AG10803 (cell line): ENCODE measurements at places on chromosomes 2 and 18.

DNA sequence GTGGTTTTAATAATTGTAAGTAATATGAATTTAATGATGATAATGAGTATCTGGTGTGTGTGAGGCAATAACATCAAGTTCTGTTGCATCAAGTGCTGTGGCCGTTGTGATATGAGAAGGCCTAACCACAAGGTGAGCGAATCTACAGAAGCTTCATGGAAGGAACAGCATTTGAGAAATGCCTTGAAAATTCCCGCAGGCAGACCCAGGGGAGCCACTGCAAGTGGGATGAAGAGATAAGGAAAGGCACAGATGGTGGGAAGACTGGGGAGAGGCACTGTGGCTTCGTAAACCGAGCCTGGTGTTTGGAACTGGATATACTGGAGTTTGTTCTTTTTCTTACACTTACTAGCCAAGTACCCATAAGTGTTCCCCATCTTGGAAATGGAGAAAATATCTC is 357.5 kb downstream of the PTPRM start:
- DNase-seq = no peak

- DNase-seq = no peak
Measured at GRCh38 chr18:12119358-12119757, 25.7 kb downstream of the ANKRD62 start.

GRCh38 chr2:121736140-121736461 is 574 bp downstream of the NIFK start:
- DNase-seq = no peak

DNA sequence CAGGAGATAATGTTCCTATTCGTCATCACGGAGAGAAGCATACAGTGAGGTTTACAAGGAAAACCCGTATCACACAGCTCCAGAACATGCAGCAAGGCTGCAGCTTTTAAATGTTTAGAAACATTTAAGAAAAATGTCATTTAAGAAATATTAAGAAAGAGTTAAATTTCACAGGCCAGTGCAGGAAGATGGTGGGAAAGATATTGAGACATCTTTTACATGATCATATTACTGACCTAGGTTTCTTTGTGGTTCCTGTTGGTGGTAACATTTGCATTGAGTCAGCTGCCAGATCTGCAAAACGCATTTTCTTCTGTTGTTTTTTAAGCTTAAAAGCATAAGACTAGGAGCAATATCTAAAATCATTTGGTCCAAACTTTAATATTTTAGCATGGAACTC is 44.9 kb downstream of the CPO start:
- DNase-seq = no peak

DNA sequence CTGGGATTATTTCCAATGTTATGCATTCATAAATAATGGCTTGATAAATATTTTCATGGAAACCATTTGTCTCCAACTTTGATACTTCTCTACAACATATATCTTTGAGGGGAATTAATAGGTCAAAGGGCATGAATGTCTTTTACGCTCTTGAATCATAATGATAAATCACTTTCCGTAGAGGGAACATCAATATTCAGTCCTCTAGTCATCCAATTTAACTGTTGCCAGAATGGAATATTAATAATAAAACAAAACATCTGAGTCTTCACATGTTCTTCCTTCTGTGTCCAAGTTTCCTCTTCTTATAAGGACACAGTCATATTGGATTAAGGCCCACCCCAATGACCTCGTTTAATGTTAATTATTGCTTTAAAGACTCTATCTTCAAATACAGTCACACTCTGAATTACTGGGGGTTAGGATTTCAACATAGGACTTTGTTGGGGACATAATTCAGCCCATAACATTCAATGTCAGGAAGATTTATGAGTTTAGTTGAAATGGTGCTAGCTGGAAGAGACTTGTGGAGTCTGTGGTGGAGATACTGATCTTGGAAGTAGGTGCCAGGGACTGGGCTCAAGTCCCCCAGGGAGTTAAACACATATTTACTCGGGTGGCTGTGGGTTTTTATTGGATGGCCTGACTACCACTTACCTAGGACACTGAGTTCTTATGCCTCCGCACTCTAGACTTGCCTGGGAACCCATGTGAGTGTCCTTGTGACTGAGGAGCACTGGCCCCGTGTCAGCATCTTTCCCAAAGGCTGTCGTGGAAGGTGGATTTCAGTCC is 85.0 kb upstream of the SEC11C start:
- peak; percentile 64 for DNase-seq

DNA sequence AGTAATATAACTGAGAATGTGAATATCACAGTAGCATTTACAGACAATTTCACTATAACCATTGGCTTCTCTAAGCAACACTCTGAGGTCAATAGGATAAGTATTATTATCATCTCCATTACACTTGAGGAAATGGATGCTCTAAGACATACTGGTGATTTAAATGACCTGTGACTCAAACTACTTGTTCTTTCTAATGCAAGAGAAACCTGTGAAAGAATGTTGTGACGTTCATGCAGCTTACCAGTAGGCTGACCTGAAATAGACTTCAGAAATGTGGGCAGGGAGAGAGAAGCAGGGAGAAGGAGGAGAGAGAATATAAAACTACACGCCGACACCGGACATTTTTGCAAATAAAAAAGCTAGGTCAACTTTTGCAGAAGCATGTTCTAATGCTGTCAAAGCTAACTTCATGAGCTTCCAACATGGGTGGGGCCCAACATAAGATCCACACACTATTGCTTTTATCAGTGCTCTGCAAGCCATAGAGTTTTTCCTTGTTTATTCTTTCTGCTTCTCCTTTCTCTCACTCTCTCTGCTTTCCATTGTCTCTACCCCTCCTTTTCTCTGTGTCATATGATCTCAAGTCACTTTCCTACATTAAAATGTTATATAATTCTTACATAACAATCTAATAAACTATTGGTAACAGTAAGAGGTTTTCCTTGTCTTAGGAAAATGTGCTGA is 217.6 kb upstream of the FN1 start:
- DNase-seq = peak; percentile 72

GRCh38 chr2:96530474-96531357 is 5.8 kb upstream of the ARID5A start:
- DNase-seq = no peak

GRCh38 chr18:4248686-4249085 is 206.4 kb downstream of the DLGAP1 start:
- DNase-seq = no peak

DNA sequence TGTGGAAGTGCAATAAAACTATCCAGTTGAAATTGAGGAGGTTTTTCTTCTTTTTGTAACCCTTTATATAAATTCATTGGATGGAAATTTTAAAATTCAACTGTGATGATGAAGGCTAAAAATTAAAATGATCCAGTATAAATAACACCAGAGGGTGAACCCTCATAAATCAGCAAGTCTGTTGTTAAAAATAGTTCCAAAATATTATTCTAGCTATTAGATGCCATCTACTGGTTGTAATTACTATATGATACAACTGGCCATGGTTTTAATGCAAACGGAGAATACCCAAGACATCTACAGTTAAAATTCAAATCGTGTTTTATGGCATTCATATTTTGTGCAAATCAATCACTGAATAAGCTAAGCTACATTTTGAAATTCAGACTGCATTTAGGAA is 53.8 kb downstream of the TMEM200C start:
- no peak for DNase-seq

DNA sequence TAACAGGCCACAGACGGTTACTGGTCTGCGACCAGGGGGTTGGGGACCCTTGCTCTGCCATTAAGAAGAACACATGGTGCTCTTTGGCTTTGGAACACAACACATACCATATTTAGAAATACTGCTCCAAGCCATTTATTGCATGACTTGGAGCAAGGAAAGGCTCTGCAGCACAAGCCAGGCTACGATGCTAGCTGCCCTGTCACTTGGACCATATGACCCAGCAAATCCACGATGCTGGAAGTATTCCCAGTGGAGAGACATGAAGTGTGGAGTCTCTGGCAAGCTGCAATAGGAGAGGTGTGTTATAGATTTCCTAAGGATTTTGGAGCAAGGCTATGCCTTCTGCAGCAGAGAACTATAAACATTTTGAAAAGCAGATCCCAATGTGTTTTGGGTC is 171.2 kb downstream of the HAUS1 start:
- DNase-seq = no peak

DNA sequence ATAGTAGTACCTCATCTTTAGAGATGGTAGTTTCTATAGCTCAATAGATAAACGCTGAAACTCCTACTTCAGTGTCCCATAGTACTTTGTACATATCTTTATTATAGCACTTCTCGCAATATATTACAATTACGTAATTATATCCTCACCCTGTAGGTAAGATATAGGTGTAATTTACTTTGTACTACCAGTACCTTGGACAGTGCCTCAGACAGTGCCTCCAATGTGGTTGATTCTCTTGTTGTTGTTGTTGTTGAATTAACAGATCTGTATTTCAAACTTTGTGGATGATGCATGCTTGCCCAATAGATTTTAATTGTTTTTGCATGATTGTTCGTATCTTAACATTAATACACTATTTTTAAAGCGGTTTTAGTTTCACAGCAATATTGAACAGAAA is 188.6 kb downstream of the ARL6IP6 start:
- DNase-seq = no peak

- DNase-seq = no peak
Measured at GRCh38 chr2:45168711-45169338, 159.6 kb upstream of the SIX2 start.

GRCh38 chr2:102895376-102895775 is 133.5 kb downstream of the TMEM182 start:
- no peak for DNase-seq

- no peak for DNase-seq
Measured at GRCh38 chr2:36384454-36384853, 28.9 kb downstream of the CRIM1 start.

GRCh38 chr2:55231546-55232083 is 478 bp downstream of the CLHC1 start:
- peak; percentile 31 for DNase-seq

GRCh38 chr2:85746321-85747004 is 7.3 kb upstream of the ATOH8 start:
- DNase-seq = no peak

DNA sequence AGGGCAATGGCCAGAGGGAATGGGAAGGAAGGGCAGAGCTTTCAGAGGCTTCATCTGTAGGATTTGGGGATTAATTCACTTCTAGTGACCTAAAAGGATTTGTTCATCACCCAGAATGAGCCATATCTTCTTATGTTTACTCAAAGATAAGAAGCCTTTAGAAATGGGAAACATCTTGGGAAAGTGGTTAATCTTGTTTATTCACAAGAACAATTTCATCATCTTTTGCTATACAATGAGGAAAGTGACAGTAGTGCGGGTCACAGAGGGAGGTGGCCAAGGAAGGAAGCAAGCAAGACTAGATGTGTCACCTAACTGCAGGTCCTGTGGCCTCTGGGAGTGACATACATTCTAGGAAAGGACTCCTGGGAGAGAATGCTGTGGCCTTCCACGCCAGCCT is 140.4 kb upstream of the ALPP start:
- no peak for DNase-seq

DNA sequence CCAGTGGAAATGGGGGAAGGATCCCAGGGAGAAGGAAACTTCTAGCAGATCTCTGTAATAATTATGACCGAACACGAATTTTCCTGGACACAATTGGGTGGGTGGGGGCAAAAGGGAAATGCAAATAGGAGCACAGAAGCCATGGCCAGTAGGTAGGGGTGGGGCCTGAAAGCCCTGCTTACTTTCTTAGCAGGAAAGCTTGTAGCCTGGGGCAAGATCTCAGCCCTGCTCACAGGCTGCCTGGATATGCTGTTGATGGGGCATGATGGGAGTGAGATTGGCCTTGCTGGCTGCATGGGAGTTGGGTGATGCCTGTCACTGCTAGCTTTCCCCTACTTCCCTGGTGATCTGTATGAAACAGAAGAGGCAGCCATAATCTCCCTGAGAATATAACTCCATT is 45.9 kb upstream of the SPOPL start:
- DNase-seq = no peak

DNA sequence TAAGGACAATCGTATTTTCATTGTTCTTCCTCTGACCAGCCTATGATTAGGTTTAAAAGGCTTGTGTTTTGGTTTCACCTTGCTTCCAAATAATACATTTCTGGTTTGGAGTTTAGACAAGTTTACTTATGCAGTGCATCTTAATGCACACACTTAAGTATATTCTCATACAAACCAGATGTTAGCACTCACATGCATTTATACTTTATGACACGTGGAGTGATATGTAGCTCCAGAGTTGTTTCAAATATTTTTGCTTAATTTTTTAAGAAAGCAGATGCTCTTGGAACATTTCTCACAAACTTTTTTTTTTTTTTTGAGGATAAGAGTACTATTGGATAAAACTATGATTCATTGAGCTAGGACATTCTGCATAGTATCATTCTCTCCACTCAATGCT is 109.9 kb downstream of the PDE1A start:
- no peak for DNase-seq

- DNase-seq = no peak
Measured at GRCh38 chr2:164044622-164045021, 308.8 kb upstream of the FIGN start.

DNA sequence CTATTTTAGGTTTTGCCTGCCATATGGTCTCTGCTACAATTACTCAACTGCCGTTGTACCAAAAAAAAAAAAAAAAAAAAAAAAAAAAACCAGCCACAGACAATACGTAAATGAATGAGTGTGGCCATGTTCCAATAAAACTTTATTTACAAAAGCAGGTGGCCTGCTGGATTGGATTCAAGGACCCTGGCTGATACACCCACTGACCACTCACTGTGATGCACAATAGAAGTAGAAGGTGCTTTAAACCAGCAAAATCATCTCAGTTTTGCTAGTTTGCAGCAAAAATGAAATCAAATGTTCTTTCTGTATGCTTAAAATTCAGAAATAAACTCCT is 137.4 kb downstream of the AKAIN1 start:
- DNase-seq = no peak

GRCh38 chr2:154392256-154392655 is 306.2 kb upstream of the KCNJ3 start:
- no peak for DNase-seq

DNA sequence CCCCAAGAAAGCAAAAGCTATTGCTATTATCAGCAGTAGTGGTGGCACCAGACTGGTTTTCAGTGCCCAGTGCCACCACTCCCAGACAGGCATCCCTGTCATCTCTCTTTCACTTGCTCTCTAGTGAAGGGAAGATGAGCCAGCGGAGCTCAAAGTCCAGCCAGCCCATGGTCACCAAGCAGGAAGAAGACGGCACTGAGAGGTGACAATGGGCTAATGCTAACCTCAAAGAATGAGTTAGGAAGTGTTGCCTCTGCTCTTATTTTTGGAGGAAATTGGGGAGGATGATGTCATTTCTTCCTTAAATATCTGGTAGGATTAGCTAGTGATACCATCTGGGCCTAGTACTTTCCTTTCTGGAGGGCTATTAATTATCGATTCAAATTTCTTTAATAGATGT is 1.7 kb downstream of the SP140 start:
- no peak for DNase-seq

DNA sequence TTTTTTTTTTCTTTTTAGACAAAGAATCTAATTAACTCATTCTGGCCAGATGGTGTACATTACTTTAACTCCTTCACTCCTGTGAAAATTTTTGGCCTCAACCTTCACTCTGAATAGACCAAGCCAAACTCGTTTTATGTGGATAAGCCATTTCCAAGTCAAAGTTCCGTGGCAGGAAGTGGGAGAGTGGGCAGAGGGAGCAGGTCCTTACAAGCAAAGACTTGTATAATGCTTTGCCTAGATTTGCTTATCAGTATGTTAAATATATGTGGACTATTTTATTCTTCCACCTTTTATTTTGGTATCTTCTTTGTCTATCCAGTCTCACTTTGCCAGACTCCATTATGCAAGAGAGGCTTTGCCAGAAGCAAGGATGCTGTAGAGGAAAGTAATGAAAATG is 178.1 kb upstream of the TNP1 start:
- DNase-seq = no peak

- DNase-seq = no peak
Measured at GRCh38 chr2:206204710-206205109, 45.0 kb downstream of the EEF1B2 start.
